ENCODE measurements at places on chromosomes 1 and 21.

- no peak for DNase-seq
Measured at GRCh38 chr1:15207031-15207828, 39.8 kb upstream of the FHAD1 start.

- no peak for DNase-seq
Measured at GRCh38 chr1:61285371-61285885, 203.1 kb downstream of the NFIA start.

GRCh38 chr1:30911059-30911954, 2.7 kb upstream of the SDC3 start:
- peak; percentile 59 for DNase-seq

GRCh38 chr21:38175306-38175705, 81.5 kb upstream of the KCNJ15 start:
- DNase-seq, result no peak

DNA sequence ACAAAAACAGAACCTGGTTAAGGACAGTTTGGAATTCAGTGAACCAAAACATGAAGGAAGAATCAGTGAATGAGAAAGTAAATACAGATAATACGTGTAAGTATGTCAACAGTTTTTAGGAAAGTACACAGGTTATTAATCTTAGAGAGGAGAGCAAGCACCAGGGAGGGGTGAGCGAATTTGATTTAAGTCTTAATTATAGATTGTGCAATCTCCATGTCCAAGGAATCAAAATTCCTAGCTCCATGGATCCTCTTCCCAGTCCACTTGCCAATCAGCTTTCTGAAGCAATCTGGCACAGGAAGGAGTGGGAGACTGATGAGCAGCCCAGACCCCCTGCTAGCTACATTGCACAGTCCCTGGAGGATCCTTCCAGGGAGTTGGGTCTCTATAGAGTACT, 346.4 kb downstream of the SETD4 start:
- no peak for DNase-seq

GRCh38 chr1:181152892-181153633, 64.6 kb downstream of the IER5 start:
- peak; percentile 87 for DNase-seq

DNA sequence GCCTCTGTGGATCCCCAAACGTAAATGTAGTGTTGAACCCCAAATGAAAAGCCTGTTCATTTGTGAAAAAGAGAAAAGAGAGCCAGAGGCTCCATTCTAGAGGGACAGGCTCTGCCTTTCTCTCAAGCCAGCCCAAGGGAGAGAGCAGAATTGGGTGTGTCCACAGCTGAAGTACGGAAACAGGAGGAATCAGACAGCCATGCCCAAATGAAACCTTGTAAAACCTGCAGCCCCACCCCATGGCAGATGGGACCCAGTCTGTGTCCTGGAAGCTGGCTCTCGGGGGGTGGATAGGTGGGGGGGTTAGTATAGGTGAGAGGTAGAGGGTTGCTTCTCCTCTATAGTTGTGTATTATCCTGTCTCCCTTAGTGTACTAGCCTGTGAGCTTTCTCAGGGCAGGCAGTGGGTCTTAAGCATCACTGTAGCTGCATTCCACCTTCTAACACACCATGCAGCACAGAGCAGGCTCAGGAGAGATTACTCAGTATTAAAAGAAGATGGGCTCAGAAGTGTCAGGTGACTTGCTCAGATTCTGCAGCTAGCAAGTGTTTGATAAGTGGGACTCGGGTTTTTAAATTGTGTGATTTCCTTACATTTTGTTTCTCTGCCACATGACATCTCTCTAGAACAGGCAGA, 67.4 kb upstream of the SIPA1L2 start:
- DNase-seq, result no peak

DNA sequence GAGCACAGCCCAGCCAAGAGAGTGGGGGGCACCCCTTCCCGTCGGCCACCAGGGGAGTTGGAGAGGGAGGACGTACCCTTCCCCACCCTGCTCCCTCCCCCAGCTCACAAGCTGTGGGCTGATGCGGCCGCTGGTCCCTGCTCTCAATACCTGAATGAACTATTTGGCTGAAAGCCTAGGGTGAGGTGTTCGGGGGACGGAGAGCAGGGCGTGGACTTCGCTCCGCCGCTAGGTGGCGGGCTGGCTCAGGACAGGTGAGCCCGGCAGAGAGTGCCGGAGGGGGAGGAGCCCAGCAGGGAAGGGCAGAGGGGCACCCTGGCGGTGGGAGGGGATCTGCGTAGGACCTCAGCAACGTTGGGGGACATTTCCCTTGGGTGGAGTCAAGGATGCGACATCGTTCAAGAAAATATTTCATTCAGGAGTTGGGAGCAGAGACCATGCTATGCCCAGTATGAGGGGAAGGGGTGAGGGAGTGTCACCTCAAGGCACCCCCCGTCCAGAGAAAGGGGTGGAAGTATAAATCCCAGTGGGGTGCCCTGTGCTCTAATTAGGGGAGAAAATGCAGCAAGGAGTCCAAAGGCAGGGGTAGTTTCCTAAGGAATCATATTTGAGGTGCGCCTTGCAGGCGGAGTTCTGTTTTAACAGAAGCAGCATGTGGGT, 12.0 kb upstream of the RHBG start:
- no peak for DNase-seq

DNA sequence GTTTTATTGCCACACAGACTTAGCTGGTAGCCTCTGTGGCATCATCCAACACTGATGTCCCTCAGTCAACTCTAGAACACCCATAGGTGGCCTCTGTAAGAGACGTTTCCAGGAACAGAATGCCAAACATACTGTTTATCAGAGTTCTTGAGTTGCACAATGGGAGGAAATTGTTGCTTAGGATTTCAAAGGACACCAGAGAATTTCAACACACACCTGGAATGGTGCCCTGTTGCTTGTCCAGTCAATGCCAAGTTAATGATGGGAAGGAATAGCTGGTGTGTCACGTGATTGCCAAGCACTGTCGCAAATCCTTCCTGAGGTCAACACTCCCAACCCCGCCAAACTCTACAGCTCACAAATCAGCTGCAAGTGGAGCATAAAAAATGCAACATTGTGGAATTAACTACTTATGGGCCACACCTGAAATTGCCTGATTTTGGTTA, 28.6 kb upstream of the DUSP23 start:
- DNase-seq, result peak; percentile 56

GRCh38 chr1:232984577-232985425, 34.4 kb downstream of the NTPCR start:
- no peak for DNase-seq

DNA sequence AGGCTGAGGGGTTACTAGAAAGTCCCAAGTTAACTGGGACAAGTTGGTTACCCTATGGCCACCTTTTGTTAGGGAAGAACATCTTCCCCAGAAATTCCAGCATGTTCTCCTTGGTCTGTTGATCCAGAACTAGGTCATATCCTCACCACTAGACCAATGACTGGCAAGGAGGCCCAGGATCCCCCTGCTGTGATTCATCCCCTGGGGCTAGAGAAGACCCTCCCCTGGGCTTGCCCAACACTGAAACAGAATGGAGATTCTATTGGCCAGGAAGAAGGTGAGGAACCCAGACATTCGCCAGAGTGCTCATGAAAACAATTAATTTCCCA, 90.1 kb upstream of the SIM2 start:
- no peak for DNase-seq

GRCh38 chr1:86272083-86272482, 115.5 kb upstream of the COL24A1 start:
- no peak for DNase-seq

DNA sequence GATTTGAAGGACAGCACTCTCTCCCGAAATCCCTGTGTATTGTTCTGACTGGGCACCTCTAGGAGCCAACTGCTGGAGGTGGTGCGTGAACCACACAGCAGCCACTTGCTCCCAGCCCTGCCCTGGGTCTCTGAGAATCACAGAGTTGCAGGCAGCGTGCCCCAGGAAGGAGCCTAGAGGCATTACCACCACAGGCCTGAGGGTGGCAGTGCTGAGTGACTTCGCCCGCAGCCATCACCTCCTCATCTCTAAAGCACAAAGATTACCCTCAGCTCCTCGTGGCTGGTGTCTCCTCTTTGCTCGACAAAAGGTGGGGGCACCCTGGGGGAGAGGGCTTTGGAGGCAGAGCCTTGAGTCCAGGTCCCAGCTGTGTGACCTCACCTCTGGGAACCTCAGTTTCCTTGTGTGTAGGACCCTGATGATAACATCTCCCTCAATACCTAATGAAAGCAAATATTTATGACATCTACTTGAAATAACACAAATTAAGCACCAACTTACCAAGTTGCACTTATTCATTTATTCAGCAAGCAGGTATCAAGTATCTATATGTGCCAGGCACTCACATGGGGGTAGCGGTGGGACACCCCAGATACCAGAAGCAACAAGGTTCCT, 86.3 kb downstream of the VWA5B1 start:
- no peak for DNase-seq

Measured in AML-193 (cell line).